ENCODE measurements at places on chromosomes 2 and 18. TPM values are rescaled to one million over a fixed set of nuclear protein-coding genes. Genes with fewer than 3 reads are reported as not detected.

Gene KYNU
- 6.9 TPM for total RNA-seq

Gene COLEC11
- total RNA-seq: 3.8 TPM

DNA sequence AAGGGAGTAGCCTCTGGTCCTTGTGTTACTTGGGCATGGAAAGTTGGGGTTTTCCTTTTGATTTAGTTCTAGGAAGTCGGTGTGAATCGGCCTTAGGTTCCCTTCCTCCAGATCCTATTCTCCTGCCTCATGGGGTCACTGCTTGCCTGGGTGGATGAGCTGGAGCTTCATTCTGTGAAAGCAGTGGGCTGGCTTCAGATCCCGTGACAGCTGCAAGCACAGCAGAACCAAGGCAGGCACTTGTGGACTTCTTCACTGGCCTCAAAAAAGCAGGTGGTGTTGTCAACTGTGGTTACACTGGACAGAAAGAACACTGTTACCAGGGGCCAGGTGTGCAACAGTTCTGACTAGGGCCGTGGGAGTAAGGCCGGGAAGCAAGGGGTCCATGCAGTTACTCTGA, 243.4 kb downstream of the LDLRAD4 start:
- DNase-seq: no peak

DNA sequence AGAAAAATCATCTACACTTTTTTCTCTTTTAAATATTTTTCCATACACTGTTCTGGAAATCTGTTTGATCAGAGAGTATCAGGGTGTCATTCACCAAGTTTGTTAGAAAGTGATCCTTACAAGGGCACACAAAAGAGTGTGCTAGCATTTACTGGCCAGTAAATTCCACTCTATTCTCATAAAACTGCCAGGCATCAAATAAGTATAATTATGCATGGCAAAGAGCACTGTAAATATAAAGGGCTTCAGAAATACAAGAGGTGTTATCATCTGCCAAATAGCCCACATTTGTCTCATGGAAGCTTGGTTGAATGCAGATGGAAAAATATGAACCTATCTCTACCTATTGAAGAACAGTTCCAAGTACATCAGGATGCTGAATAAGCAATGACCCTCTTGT, 847.3 kb upstream of the ACVR2A start:
- DNase-seq: no peak

- DNase-seq: no peak
These were observed 40.6 kb downstream of the DHX57 start for GRCh38 chr2:38835015-38835601.

DNA sequence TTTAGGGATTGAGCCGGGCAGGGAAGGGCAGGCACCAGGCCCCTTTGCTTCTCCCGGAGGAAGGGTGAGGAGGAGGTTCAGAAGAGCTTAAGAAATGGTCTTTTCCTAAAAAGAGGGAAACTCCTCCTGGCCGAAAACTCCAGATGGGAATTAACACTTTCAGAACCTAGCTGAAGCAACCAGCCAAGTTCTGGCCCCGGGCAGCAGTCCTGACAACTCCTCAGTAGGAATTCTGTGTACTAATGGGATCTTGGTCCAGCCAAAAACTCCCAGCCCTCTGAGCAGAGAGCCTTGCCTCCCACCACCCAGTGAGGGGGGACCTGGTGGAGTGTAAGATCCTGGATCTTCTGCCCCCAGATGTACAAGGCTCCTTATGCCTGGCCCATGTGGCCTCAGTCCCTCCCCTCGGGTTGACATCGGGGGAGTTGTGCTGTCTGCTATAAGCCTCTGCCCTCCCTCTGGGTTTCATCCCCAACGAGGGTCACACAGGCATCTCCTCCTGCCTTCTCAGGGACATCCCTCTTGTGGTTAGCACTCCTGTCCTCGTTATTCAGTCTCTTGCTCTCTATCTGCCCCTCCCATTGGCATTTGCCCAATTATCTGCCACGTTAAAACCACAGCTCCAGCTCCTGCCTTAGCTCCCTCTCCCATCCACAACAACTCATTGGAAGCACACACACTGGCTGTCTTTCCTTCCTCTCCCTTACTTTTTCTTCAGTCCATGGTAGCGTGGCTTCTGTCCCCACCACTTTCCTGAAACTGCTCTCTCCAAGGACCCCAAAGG, 184.6 kb downstream of the CYP26B1 start:
- no peak for DNase-seq

DNA sequence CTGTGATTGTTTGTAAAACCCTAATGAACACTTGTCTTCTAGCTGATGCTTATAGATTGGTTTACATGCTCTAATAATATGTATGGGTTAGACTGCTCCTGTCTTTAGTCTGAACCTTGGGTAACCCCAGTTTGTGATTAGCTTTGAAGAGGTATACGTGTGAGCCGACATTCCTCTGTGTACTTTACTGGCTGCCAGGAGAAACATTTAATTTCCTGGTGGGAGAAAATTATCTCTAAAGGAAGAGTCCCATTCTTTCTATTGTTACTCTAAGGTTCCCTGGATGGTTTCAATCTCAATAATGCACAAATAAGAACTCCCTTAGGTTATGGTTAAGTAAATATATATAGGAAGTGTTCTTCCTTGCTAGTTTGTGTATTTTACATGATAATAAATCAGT, 143.6 kb upstream of the ZSWIM2 start:
- no peak for DNase-seq

Measured in posterior vena cava (tissue), 2 donors.